ELR (cell line): ENCODE measurements at places on chromosomes 11 and 22.

- DNase-seq = peak; percentile 83
Observed at GRCh38 chr11:208181-208916, 841 bp downstream of the RIC8A start.

DNA sequence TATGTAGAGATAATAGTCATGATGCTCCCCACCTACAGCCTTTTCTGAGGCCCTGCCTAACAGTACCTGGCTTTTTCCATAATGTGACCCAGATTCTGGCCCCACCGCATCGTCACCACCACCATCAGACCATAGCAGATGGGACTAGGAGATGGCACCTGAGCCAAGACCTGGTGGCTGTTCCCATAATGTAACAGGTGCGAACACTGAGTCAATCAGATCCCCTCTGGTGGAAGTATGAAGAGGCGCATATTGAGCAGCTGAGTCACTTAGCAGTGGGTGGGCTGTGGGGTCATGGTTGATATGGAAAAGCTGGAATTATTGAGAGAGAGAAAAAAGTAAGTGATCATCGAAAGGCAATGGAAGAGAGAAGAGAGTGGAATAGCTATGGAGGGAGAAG lies 578.0 kb upstream of the CADM1 start:
- DNase-seq = no peak

DNA sequence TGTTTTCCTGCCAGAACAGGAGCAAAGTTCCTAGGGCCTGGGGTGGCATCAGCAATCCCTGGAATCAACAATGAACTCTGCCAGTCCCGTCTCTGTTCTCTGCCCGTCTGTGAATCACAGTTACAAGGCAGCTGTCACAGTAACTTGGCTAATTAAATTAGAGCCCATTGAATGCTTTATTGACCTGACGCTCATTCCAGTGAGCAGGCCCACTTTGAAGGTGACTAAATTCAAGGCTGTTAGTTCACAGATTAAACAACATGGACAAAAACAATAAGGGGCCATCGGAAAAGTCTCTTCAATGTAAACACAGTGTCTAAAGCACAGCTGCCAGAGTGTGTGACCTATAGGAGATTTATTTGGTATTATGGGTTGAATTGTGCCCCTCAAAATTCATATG lies 17.7 kb upstream of the TMPRSS5 start:
- no peak for DNase-seq

- DNase-seq = no peak
Observed at GRCh38 chr11:76406359-76406758, 25.2 kb downstream of the GVQW3 start.

GRCh38 chr11:97786961-97787360 lies 1233.8 kb upstream of the CNTN5 start:
- no peak for DNase-seq

GRCh38 chr11:103661185-103661584 lies 375.3 kb upstream of the DDI1 start:
- DNase-seq = no peak

DNA sequence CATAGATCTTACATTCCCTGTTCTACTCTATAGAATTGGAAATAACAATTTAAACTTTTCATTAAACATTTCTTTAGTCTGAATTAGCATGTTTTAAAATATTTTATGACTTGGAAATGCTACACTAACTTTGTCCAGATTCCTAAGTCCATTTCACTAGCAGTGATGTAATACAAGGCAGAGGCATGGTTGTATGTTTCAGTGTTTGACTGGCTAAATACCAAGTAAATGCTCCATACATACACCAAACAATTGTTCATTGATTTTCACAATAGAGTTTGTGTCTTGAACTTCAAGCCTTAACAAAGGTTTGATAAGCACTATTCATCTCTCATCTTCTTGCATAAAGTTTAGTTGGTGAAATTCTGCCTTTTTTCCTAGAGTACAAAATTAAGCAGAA lies 13.5 kb downstream of the ZBED5 start:
- DNase-seq = no peak

- DNase-seq = peak; percentile 50
Observed at GRCh38 chr11:47577460-47578041, 1.2 kb downstream of the KBTBD4 start.

- no peak for DNase-seq
Observed at GRCh38 chr22:49534386-49534785, 293.3 kb downstream of the BRD1 start.

DNA sequence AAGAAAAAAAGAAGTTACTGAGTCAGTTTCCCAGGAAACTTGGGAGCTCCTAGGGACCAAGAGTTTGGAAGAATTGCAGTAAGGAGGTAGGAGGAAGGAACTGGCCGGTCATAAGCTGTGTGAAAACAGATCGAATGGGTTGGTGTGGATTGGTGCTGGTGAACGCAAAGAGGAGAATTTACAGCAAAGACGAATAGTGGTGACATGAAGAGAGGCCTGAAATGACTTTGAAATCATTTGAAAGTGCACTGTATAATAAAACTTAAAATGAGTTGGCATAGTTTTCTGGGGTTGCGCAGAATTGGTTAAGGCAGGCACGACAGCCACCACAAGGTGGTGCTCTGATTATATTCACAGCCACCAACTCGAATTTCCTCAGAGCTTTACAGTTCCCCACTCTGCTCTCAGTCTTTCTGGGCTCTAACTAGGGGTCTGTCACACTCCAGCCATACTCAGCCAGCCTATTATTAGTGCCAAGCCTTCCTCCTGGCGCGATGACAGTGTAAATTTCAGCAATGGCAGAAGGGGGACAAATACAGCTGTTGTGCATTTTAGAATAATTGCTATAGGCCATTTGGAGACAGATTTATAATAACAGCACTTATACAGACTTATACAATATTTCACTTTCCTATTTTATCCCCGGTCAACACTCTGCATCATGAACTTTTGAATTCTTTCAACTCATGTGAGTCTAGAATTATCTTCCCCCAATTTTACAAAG lies 8.3 kb upstream of the HTR3B start:
- peak; percentile 39 for DNase-seq

- no peak for DNase-seq
Observed at GRCh38 chr11:7057641-7058040, 31.2 kb upstream of the RBMXL2 start.

- no peak for DNase-seq
Observed at GRCh38 chr22:24737582-24737981, 36.9 kb downstream of the PIWIL3 start.

- no peak for DNase-seq
Observed at GRCh38 chr22:17098379-17098819, 13.6 kb downstream of the IL17RA start.

- peak; percentile 33 for DNase-seq
Observed at GRCh38 chr11:131924001-131924400, 553.6 kb downstream of the NTM start.

DNA sequence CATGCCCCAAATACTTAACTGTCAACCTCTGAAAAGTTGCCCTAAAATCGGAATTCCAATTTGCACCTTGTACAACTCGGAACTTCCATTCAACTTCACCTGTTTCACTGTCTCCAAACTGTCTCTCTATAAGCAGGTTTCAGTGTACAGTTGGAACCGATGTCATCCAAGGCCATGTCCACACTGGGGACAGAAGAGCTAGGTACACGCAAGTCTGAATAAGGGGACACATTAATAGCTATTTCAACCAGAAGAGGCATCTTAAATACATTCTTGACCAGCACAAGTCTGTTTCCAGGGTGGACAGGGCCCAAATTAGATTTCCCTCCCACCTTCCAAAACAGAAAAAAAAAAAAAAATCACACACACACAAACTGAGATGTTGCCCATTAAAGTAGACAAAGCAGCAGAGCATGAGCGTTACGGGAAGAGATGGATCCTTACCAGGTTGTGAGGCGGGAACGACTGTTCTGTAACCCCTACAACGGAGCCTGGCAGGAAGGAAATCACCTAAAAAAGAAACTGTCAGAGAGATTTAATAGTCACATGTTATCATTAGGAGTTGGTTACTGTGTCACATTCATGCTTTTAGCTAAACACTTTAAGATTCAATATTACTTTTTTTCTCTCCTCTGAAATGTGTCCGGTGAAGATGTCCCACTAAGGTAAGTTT lies 1.7 kb downstream of the CREBZF start:
- peak; percentile 34 for DNase-seq

- DNase-seq = peak; percentile 72
Observed at GRCh38 chr22:49971232-49972162, 10.9 kb downstream of the PIM3 start.

- DNase-seq = no peak
Observed at GRCh38 chr11:34407121-34407813, 31.5 kb upstream of the CAT start.

DNA sequence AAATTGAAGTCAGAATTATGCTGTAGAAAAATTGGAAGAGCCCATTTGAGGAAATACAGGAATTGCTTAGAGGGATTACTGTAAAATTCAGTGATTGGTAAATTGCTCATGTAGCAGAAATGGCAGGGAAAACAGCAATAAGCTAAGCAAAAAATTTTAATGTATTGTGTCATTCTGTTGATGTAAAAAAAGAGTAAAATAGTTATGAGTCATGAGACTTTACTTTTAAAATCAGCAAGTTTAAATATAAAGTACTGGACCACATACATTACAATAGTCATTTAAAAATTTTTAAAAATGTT lies 10.4 kb downstream of the PDHX start:
- DNase-seq = peak; percentile 80

DNA sequence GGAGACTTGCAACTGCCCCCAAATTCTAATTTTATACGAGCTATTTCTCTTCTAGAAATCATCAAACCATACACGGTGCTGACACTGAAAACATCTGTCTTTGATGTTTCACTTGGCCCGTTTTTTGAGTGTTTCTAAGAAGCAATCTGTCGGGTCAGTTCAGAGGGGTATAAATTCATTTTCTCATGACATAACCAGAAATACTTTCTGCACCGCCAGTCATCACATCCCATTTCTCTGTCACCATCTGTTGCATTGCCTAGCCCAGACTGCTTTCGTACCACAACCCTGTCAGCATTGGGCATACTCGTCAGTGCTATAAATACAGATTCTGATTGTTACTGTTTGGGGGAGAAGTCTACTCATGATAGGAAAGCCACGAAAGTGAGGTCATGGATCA lies 63.1 kb upstream of the CCDC90B start:
- no peak for DNase-seq

GRCh38 chr11:95512682-95513081 lies 276.9 kb downstream of the FAM76B start:
- DNase-seq = peak; percentile 63

DNA sequence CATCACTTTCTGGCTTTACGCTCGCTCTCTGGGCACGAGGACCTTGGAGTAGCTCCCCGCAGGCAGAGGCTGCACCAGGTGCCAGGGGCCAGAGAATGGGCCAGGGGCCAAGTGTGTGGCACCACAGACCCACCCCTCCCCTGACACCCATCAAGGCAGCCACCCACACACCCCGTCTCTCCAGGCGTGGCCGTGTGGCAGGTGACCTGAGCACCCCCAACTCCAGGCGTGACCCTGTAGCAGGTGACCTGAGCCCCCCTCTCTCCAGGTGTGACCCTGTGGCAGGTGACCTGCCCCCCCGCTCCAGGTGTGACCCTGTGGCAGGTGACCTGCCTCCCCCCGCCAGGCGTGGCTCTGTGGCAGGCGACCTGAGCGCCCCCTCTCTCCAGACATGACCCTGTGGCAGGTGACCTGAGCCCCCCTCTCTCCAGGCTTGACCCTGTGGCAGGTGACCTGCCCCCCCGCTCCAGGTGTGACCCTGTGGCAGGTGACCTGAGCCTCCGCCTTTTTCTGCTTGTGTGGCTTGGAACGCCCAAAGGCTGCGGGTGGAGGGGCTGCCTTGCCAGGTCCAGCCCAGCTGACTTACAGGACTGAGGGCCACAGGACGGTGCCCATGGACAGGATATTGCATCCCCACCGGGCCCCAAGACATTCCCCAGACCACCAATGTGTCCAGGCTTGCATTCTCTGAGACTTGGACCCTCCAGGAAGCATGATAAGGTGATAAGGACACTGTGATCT lies 667.2 kb downstream of the BRD1 start:
- DNase-seq = no peak

DNA sequence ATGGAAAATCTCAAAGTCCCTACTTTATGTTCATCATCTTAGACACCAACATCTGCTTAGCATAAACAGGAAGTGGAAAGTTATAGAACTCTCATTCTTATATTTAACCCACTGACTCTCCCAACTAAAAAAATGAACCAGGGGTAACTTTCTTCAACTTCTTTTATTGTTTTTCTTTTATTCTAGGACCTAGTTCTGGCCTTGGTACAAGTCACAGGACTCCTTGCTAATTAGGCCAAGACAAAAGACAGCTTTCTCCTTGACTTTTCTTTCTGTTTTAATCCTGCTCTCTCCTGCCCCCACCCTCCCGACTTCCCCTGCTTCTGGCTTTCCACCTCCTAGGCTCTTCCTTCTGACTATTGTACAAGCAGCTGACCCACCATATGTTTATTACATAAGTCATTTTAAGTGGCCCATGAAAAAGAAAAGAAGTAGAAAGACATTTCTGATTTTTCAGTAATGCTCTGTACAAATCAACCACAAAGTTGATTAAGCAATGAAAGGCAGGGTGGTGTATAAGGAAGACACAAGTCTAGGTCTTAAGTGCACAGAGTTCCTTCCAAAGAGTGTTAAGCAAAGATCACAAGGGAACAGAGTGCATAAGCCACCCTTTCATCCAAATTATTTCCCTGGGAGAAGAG lies 18.3 kb downstream of the JAML start:
- no peak for DNase-seq

- DNase-seq = peak; percentile 39
Observed at GRCh38 chr22:37314315-37315074, 32.2 kb downstream of the CYTH4 start.
